ENCODE measurements at places on chromosomes 1 and 21.

DNA sequence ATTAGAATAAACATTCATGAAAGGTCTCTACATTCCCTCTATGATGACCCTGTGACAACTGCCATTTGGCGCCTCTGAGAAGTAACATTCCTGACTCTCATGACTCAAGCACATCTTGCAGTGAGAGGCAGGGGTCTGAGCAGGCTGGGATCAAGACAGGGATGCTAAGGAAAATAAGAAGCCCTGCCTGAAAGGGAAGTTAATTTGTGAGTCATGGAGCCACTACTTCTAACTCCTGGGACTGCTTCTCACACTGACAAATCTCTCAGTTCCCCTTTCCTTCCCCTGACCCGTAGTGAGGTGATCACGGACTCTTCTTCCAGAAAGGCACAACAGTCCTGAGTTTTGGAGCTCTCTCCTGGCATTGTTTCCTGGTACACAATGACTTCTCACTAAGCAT lies 231.9 kb downstream of the TNR start:
- no peak for DNase-seq

DNA sequence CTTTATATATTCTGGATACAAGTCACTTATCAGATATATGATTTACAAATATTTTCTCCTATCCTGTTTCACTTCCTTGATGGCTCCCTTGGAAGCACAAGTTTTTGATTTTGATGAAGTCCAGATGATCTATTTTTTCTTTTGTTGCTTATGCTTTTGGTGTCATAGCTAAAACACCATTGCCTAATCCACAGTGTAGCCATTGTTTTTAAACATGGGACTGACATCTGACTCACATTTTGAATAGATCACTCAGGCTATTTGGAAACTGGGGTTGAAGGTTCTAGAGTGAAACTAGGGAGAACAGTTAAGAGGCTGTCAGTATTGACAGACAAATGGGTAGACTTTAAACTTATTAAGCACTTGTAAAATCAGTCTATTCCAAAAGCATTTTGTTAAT lies 16.6 kb downstream of the AK4 start:
- DNase-seq = no peak

GRCh38 chr1:180527101-180527669 lies 24.8 kb upstream of the ACBD6 start:
- DNase-seq = no peak

DNA sequence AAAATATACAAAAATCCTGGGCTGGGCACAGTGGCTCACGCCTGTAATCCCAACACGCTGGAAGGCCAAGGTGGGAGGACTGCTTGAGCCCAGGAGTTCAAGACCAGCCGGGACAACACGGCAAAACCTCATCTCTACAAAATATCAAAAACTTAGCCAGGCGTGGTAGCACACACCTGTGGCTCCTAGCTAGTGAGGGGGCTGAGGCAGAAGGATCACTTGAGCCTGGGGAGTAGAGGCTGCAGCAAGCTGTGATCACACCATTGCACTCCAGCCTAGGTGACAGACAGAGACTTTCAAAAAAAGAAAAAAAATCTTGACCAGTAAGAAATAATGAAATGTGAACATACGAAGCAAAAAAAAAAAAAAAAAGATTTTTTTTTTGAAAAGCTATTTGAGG lies 52.1 kb downstream of the ARID4B start:
- DNase-seq = no peak

GRCh38 chr1:155210314-155211104 lies 2.0 kb downstream of the MTX1 start:
- no peak for DNase-seq
